ENCODE measurements at places on chromosomes 6 and 20.

DNA sequence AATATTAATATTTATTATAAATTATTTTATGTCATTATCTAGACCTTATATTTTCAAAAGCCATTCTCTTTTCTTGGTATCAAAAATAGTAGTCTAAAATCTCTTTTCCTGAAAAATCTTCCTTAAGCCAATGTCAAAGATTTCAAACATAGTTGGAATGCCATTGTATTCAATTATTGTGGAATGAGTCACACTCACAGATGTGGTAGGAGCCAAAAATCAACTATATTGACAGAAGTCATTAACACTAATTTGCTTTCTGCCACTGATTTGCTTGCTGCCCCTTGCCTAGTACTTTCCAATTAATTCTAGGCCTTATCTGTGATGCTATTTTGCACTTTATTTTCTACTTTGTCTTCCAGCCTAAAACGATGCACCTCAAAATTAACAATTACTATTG, 1326.3 kb upstream of the GJE1 start:
- no peak for DNase-seq

- DNase-seq: no peak
These were observed 36.3 kb upstream of the PCMTD2 start for GRCh38 chr20:64219202-64219601.

DNA sequence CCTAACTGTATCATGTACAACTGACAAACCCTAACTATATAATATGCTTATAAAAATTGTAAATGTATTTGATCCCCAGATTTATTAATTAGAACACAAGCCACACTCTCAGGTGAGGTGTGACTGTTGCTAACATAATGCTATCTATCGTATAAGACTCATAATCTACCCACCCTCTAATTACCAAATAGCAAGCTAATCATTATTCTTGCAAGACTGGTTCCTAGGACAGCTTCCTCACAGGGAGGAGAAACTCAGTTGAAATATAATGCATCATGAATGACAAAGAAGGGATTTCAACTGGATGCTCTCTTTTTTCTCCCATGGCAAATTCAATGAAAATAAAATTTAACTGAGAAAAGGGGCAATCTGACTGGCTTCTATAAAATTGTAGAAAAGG, 35.4 kb downstream of the ELOVL4 start:
- no peak for DNase-seq

- DNase-seq: no peak
These were observed 2.5 kb downstream of the MYLK4 start for GRCh38 chr6:2748183-2748582.

DNA sequence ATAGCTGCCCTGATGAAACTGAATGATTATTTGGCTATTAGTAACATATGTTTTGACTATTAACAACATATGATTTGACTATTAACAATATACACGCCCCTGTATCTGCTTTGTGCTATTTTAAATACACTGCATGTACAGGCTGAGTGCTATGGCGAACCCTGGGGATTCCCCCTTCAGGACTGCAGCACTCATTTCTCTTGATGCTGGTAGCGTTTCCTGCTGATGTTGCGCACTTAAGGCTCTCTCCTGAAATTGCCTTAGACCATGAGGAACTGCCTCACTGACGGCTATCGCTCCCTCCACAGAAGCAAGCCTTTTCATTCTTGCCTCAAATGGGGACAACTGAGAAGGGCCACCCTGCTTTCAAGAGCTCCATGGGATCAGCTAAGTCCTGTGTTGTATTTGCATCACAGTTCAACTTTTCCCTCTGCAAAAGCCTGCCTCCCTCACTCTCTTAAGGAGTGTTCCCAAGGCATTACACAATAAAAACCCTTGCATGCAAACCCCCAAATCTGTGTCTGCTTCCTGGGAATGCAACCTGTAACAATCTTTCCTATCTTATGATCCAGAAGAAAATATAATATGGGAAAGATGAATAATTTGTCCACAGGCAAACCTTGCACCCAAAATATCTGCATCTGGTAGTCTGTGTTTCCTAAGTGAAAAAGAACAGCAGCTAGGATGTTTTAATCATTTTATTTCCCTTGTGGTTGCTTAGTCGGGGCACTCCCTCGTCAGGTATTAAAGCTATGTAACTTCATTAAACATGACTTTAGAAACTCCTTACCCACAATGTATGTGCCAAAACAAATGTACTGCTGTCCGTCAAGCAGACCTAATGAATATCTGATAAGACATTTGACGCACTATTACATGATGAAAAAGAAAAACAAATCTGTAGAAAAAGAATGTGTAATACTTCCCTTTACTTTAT, 456.4 kb downstream of the COL12A1 start:
- DNase-seq: no peak

DNA sequence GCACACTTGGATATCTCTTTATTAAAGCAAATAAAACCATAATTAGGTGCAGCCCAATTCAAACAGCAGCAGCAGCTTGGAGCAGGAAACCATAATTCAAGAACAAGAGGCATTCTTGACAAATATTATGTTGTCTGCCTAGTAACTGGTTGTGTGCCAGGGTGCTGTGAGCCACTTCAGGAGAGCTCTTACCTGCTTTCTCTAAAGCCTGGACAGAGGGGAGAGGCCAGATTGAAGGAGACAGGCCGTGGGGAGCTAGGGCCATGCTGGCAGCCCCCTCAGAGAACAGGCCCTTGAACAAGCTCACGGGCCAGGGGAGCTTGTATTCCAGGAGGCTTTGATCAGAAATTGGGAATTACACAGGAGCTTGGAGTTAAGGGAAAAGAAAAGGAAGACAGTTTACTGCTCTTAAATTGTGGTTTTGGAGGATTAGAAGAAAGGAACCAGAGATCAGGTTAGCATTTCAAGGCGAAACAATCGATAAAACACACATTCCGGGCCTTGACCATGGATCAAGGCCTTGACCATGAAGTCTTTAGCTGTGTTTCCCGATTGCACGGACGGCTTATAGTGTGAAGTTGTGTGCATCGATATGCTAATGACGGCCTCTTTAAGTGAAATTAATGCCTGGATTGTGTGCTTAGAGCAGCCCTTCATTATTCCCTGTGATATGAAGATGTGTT, 69.8 kb upstream of the NKX2-2 start:
- peak; percentile 96 for DNase-seq

DNA sequence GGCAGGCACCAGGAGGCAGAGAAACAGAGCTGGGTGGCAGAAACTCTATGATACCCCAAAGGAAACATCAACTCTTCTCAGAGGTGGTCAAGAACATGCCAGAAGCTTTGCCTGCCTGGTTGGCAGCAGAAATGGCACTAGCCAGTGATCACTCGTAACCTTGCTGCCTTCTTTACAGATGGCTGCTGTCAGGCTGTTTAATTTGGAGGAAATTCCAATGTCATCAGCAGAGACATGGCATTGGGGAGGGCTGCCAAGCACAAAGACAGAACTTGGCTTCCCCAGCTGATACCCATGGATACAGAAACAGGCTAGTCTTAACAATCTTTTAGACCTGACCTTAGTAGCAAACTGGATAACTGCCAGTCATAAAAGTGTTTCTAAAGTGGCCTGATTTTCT, 153.6 kb downstream of the GMPR start:
- no peak for DNase-seq

DNA sequence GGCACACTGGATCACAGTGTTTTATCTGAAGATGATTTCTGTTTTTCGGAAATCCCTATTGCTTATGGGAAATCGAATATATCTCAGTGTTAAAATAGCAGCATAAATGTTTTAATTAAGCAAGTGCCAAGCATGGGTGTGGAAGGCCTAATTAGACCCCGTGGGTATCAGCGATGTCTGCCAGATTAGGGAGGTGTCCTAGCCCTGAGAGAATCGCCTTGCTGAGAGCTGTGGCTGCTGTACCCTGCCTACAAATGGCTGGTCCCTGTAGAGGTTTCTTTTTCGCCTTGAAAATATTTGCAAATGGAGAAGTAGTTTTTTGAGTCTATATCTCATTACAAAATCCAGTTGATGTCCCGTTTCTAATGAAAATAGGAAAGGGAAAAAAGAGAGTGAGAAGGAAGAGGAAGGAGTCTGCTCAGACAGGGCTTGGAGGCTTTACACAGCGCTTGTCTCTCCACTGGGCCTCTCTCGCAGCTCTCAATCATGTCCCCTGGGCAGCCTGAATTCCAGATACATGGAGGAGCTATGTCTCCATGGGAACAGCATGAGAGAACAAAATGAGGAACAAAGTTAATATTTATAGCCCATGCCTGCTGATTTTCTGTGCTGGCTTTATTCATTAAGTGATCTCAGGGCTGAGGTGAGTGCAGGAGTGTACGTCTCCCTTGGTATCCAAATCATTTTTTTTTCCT, 35.2 kb upstream of the BCLAF1 start:
- DNase-seq: no peak

DNA sequence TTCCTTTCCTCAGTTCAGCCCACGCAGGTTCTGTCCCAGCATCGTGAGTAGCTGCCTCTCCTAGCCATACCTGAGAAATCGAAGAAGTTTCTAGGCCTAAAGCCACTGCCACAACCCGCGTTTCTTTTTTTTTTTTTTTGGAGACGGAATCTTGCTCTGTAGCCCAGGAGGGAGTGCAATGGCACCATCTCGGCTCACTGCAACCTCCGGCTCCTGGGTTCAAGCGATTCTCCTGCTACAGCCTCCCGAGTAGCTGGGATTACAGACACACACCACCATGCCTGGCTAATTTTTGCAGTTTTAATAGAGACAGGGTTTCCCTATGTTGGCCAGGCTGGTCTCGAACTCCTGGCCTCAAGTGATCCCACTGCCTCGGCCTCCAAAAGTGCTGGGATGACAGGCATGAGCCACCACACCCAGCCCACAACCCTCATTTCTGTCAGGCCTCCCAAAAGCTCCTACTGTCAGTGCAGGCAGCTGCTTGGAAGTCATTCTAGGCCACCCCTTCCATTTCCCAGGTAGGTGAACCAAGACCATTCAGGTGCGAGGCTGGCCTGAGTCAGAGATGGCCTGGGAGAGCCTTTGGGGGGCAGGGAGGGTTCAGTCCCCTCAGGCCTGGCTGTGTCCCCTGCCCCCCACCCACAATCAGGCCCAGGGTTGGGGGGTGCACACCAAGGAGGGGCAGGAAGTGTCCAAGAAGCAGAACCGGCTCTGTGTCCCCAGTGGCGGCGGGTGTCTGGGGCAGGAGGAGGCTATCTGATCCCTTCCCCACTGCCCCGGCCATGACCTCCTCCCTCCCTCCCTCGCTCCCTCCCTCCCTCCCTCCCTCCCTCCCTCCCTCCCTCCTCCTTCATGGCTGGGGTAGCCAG, 47.2 kb downstream of the NOL4L start:
- DNase-seq: no peak

DNA sequence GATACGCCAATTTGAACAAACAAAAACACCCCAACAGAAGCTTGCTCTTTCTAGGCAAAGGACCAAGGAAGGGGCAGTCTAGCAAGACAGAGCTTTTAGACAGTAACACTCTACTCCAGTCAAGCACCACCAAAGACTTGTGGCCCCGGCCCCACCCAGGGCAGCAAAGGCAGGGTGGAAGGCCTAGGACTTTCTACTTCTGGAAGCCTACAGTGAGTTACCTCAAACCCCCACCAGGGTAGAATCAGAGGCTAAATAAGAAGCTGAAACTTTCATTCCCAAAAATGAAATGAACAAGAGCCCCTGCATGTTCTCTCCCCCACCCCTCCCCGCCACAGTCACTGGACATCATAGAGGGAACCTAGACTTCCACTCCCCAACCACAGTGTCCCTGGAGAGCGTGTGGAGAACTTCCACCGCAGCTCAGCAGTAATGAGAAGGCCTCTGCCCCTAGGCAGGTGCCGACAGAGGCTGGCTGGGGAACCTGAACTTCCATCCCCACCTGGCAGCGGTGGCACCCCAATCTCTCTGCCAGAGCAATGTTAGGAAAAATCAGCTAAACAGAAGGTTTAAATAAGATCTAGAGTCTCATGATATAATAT, 40.0 kb downstream of the KATNA1 start:
- no peak for DNase-seq

DNA sequence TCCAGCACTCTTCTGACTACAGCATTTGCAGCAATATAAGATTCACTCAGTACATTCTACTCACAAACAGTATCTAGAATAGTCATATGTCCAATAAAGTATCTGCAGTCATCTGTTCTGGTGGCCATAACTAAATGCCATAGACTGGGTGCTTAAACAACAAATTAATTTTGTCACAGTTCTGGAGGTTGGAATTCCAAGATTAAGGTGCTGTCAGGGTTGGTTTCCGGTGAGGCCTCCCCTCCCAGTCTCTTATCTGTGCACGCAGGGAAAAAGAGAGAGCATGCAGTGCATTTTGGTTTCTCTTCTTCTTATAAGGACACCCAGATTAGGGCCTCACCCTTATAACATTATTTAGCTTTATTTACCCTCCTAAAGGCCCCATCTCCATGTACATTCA, 21.3 kb upstream of the NUS1 start:
- DNase-seq: no peak

GRCh38 chr6:159565181-159565710, 127.8 kb downstream of the SOD2 start:
- DNase-seq: no peak

- DNase-seq: no peak
These were observed 1.1 kb upstream of the PBOV1 start for GRCh38 chr6:138219398-138219797.

DNA sequence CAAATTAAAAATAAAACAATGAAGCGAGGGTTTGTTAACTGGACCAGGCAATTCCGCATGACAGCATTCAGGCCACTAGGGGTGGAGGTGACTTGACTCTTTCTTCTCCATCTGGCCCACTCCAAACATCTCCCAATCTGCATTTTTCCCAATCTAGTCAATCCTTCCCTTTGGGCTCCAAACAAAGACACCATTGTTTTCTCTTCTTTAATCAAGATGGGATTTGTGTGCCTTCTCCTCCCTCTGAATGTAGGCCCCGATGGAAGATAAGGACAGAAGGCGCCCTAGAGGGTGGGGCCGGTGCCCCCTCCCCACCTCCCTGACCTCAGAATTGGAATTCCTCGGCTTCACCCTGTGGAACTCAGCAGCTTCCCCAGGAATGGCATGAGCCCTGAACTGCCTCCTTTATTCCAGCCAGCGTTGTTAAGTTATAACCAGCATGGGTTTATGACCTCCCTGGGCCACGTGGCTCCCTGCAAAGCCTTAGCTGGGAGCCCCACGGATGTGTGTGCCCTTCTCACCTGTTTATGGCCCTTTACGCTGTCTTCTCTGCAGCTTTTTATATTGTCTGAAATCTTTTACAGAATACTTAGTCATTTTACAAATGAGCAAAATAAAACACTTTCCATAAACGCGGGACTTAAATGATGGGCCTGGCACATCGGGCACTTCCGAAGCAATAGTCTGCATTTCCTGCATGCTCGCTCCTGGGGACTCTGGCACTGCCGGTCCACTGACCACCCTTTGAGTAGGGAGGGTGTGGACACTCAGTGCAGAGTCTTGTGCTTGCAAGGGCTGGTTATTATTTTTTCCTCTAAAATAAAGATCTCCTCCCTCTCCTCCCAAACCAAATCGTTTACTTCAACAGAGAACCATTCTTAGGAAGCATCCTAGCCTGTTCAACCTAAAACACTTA, 24.5 kb downstream of the OVOL2 start:
- DNase-seq: no peak

- DNase-seq: no peak
These were observed 1.4 kb downstream of the NUS1 start for GRCh38 chr6:117676577-117677218.

Data from NCI-H1436 treated with DMSO at 0.1 percent for 48 hours (cell line).